Mucosa of gallbladder (tissue), 1 donor: ENCODE measurements at places on chromosomes 1 and 21. TPM values are rescaled to one million over a fixed set of nuclear protein-coding genes. Genes with fewer than 3 reads are reported as not detected.

GRCh38 chr1:180165509-180166435, 11.1 kb downstream of the QSOX1 start:
- DNase-seq = no peak

- DNase-seq = no peak
These were observed 13.5 kb downstream of the CRABP2 start for GRCh38 chr1:156691665-156692440.

Gene LDLRAD1
- 1.3 TPM for total RNA-seq

Gene CD2
- 12.5 TPM for total RNA-seq

GRCh38 chr21:31514598-31514997, 144.9 kb upstream of the SOD1 start:
- peak; percentile 11 for DNase-seq

Gene NPR1
- total RNA-seq = 8.8 TPM

DNA sequence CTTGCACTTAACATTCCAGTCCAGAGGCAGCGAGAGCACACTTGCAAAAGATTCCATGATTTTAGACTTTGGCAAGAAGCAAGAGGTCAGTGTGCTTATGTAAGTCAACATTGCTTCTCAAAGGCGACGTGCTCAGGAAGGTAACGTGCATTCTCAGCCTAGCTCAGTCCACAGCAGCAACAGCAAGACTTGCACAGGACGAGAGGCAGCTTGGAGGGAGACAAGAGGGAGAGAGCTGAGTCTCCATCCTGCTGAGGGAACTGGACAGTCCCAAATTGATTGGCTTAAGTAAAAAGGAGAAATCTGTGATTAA, 56.5 kb downstream of the PTP4A2 start:
- DNase-seq = peak; percentile 22

- DNase-seq = peak; percentile 63
These were observed 24.1 kb upstream of the ALDH4A1 start for GRCh38 chr1:18926315-18927081.

Gene PTGFR
- total RNA-seq = 4.3 TPM

- DNase-seq = no peak
These were observed 59.8 kb downstream of the ADCY10 start for GRCh38 chr1:167854184-167854583.

Gene KIAA1614
- total RNA-seq = 7.7 TPM

DNA sequence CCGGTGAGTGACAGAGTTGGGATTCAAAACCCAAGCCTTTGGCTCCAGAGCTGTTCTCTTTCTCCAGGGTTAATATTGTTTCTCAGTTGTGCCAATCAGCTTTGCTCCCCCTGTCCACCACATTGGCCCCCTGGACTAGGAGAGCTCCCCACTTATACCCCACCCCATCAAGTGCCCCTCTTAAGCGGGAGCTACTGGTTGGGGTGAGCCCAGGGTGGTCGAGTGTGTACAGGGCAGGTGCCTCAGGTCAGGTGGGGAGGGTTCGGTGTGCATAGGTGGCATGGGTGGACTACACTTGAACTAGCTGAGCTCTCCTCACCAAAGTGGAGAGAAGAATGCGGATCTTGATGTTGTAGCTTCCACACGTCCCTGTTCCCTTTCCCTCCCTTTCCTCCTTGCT, 14.2 kb downstream of the KCNA2 start:
- DNase-seq = no peak

DNA sequence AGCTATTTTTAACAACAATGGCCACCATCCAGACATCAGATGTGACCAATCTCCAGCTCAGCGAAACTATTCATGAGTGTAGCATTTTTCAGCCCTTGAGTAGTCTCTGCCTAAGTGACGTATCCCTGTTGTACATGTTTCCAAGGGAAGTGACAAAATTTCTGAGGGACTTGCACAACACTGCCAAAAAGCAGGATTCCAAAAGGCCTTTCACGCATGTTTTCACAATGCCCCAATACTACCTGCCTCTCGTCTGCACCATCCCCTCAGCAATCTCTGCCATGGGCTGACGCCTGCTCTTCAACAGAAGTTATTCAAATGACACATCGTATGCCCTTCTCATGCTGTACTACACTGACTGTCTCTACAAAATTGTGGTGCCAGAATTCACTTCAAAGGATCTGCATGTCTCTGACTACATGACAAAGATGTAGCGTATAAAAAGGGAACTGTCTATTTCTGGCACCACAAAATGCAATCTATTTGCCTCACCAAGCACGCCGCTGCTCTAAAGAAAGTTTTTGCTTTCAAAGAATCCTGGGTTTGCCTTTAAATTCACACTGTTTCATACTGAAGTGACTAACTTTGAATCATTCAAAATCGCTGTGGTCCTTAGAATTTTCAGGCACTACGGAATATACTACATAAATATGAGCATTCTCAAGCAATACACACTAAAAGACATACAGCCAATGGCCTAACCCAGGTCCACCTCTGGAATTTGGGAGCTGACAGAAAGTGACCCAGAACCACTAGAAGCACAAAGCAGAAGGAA, 32.9 kb downstream of the JAK1 start:
- peak; percentile 25 for DNase-seq

Gene PRKCZ
- total RNA-seq = 29.8 TPM

GRCh38 chr1:87914396-87914795, 585.7 kb downstream of the LMO4 start:
- DNase-seq = no peak

Gene ATP1A4
- total RNA-seq = 0.43 TPM

DNA sequence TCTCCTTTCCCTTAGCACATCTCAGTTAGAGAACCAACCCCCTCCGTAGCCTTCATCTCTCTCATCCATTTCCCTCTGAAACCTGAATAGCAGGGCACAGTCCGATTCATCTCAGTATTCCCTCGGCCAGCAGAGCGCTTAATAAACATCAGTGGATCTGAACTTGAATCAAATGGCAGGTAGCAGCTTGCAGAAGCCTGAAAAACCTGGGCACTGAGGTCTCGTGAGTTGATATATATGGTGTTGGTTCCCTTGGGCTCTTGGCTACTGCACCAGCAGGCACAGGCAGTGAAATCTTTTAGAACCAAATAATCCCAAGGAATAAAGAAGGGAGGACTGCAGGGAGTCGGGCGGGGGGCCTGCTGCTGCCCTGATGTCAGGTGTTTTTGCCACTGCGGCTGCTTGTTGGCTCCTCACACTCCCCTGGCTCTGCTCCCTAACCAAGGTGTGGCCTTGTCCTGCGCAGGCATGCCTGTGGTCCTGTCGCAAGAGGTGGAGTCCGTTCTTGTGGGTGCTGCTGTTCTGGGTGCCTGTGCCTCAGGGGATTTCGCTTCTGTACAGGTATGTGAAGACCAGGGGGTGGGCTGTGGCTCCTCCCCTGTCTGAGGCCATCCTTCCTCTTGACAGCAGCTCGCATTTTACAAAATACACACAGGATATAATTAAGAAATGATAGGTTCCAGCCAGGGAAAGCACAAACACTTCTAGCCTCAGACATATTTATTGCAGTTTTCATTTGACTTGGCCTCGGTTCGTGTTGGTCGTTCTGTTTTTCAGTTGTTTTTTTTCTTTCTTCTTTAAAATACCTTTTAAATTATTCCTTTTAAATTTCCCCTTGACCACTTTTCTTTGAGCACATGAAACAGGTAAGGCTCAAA, 140.9 kb upstream of the HOOK1 start:
- DNase-seq = no peak

DNA sequence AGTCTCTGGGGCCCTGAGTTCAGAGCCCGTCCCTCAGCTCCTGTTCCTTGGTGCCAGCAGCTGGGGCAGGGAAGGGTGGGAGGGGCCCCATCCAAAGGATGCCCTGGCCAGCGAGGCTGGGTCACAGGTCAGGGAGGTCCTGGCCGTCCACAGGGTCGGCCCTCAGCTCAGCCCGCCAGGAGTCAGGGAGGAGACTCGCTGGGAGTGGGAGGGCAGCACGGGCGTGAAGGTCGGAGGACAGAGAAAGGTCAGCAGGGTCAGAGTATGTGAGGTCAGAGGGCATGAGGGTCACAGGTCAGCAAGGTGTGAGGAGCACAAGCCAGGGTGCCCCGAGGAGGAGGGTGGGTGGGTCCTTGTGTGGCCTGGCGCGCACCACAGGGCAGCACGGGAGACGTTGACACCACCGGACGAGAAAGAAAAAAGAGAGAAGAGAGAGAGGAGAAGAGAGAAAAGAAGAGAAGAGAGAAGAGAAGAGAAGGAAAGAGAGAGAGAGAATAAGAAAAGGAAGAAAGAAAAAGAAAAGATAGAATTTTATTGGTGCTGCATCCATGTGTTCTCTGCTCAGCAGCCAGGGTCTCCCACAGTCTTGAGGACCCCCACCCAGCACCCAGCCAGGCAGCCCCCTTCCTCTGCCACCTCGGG, 7.1 kb downstream of the PERM1 start:
- no peak for DNase-seq

DNA sequence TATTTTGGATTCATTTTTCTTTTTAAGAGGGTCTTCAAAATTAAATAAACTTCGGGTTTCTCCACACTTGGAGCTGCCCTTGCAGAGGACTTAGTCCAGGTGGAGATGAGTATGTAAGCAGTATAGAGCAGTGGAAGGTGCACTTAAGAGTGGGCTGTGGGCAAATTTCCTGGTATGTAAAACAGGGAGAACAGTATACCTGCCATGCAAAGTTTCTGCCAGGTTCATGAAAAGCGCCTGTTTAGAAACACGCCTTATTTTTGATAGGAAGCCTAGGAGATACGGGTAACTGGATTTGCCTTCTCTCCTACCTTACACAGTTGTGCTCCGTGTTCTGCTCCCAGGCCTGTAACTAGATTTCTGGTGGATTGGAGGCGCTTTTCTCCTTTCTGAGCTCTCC, 1.2 kb downstream of the KDM4A start:
- DNase-seq = no peak

GRCh38 chr1:208045463-208046260, 134.7 kb upstream of the CD34 start:
- no peak for DNase-seq

DNA sequence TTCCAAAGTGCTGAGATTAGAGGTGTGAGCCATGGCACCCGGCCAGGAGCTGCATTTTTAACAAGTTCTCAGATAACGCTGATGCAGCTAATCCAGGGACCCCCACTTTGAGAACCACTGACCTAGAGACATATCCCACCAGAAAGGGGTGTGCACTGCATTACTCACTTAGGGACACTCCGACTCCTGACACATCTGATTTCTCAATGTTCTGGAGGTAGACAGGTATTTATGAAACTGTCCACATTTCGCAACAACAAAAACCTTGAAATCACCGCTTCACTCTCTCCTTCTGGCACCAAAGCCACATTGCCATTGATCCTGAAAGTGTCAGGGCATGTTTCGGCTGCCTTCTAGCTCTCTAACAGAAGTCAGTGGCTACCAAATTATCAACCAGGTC, 23.2 kb upstream of the CAMTA1 start:
- no peak for DNase-seq

DNA sequence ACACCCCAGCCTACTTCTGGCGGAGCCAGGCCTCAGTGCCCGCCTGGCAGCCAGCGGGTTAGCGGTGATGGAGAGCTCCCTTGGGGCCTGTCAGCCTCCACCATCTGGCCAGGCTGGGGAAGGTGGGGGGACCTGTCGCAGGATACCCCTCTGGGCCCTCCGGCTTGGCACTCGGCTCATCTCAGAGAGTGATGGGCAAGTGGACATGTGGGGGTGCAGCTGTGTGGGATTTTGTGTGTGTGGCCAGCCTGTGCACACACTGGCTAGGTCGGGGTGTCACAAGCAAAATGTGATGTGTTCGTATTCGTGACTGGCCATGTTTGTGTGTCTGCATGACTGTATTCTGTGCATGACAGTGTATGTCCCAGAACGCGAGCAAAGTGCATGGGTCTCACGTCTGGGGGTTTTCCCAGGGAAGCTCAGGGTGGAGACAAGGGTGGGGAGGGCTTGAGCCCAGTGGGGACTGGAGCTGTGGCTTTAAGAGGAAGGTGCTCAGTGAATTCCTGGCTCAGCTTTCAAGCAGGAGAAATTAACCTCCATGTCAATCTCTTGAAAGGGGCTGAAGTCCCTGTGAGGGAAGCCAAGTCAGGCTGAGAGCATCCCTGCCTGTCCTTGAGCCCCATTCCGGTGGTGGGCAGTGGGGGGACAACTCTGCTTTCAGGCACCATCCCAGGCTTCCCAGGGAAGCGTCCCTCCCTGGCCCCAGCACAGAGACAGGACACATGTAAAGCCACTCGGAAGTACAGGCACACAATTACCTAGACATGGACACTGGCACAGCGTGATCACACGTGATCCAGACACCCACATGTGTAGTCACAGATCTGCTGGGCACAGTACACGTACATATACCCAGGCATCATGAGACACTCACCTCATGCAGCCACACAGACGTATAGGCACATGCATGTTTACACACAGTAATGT, 21.1 kb upstream of the ADGRB2 start:
- DNase-seq = no peak

- no peak for DNase-seq
These were observed 62.1 kb downstream of the B3GALT5 start for GRCh38 chr21:39674801-39675200.

DNA sequence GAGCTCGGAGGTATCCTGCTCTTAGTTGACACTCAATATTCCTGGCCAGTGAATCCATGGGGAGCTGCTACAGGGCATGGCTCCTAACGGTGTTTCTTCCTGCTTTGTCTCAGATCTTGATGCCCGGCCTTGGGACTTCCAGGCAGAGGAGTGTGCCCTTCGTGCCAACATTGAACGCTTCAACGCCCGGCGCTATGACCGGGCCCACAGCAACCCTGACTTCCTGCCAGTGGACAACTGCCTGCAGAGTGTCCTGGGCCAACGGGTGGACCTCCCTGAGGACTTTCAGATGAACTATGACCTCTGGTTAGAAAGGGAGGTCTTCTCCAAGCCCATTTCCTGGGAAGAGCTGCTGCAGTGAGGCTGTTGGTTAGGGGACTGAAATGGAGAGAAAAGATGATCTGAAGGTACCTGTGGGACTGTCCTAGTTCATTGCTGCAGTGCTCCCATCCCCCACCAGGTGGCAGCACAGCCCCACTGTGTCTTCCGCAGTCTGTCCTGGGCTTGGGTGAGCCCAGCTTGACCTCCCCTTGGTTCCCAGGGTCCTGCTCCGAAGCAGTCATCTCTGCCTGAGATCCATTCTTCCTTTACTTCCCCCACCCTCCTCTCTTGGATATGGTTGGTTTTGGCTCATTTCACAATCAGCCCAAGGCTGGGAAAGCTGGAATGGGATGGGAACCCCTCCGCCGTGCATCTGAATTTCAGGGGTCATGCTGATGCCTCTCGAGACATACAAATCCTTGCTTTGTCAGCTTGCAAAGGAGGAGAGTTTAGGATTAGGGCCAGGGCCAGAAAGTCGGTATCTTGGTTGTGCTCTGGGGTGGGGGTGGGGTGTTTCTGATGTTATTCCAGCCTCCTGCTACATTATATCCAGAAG, 16.7 kb downstream of the ALX3 start:
- DNase-seq = peak; percentile 56

- DNase-seq = no peak
These were observed 16.0 kb upstream of the EPHA8 start for GRCh38 chr1:22547186-22547817.

DNA sequence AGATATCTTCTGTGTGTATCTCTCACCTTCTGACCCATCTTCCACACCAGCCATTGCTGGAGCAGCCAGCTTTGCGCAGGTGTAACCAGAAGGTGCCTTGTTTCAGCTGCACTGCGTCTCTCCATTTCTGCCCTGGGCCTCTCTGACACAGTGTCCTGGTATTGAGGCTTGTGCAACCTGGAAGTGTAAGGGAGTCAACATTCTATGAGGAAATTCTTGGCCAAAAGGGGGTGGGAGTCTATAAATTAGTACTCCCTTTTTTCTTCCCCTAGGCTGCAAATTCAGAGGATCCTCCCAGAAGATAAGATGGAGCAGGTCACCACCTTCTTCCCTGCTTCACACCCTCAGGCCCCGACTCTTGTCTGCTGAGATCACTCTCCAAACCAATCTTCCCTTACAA, 109.1 kb downstream of the MRPS6 start:
- no peak for DNase-seq
